Uterine smooth muscle cell (primary cell): ENCODE measurements at places on chromosomes 3 and 15. TPM values are rescaled to one million over a fixed set of nuclear protein-coding genes. Genes with fewer than 3 reads are reported as not detected.

The SLC9C1 gene
- total RNA-seq, result 0.12 and 0.22 TPM in 2 replicates

The NR1I2 gene
- 0.12 TPM in 1 of 2 replicates, not detected in the other for total RNA-seq

The CYFIP1 gene
- total RNA-seq, result 111 and 126 TPM in 2 replicates

The CFAP44 gene
- 2.1 TPM in 2 replicates for total RNA-seq

The CCR3 gene
- total RNA-seq, result not detected in 2 replicates

The GP9 gene
- total RNA-seq, result not detected in 2 replicates

The LSG1 gene
- 36.6 and 41.3 TPM in 2 replicates for total RNA-seq

The LMCD1 gene
- 13.4 and 35.6 TPM in 2 replicates for total RNA-seq

The PSMD2 gene
- 711 and 1,487 TPM in 2 replicates for total RNA-seq

The IQCH gene
- total RNA-seq, result 5.7 and 7.0 TPM in 2 replicates

The CELSR3 gene
- 0.89 and 1.00 TPM in 2 replicates for total RNA-seq

The TMEM207 gene
- total RNA-seq, result not detected in 2 replicates

The DNASE1L3 gene
- not detected in 2 replicates for total RNA-seq

The SLC4A7 gene
- 99.3 and 181 TPM in 2 replicates for total RNA-seq

The CDAN1 gene
- total RNA-seq, result 14.0 and 17.6 TPM in 2 replicates

The TGM5 gene
- not detected in 2 replicates for total RNA-seq

The GPR160 gene
- 0.22 and 0.50 TPM in 2 replicates for total RNA-seq

The OR5K2 gene
- total RNA-seq, result not detected in 2 replicates

The SPESP1 gene
- total RNA-seq, result 1.2 and 3.2 TPM in 2 replicates

The CPLX3 gene
- not detected in 2 replicates for total RNA-seq

The MTHFS gene
- total RNA-seq, result 11.5 and 11.8 TPM in 2 replicates

The SMAD6 gene
- total RNA-seq, result 11.0 and 11.3 TPM in 2 replicates

The TOP2B gene
- 105 and 113 TPM in 2 replicates for total RNA-seq

The MYRIP gene
- 0.12 and 0.22 TPM in 2 replicates for total RNA-seq

The LRRC34 gene
- 2.4 and 11.1 TPM in 2 replicates for total RNA-seq

The CIDEC gene
- total RNA-seq, result 0.12 TPM in 1 of 2 replicates, not detected in the other

The KLHL6 gene
- under 0.01 TPM in 2 replicates for total RNA-seq
